ENCODE measurements at places on chromosomes 13 and 19.

GRCh38 chr19:51124729-51125128, at the start of gene SIGLEC9:
Gene SIGLEC9, plus strand, starts transcription at chr19:51124906. Its CDS starts 69 bp downstream, at chr19:51124975.
- no peak for DNase-seq

DNA sequence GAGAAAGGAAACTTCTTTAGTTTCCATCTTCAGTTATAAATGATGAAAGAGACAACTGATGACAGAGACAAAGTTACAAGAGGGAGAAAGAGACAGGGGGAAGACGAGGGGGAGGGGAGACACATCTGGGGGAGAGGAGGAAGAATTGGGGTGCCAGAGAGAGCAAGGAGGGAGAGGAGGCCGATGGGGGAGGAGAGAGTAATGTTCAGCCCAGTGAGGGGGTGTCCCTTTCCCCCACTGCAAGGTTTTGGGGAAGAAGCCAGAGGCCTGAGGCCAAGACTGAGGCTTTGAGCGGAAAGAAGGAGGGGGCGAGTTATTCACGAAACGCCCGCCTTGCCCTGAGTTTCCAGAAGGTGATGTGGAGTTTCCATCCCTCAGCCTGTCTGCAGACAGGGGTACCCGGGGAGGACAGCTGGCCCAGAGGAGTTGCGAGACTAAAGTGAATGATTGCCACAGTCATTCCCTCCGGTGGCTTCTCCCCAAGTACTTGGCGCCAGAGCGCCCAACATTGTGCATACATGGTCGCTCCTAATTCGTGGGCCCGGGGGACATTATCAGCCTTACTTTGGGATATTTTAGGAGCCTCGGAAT, 558 bp upstream of the PPAN start:
- DNase-seq, result no peak

DNA sequence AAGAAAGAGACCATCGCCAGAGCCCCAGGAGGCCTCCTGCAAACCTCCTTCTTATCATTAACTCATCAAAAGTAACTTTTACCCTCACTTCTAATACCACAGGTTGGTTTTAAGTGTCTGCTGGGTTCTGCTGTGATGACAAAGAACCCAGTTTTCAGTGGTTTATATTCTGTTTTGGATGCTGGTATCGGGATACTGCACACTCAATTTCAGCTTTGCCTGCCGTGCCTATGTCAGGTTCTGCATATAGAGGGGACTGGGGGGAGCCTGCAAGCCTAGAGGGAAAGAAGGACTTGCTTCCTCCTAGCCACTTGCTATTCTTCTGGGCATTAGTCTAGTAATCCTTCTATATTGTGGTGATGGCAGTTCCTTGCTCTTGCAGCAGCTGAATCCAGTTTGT, 242.4 kb downstream of the KCNRG start:
- no peak for DNase-seq

- no peak for DNase-seq
Measured at GRCh38 chr13:111339366-111340143, 19.1 kb downstream of the TEX29 start.

DNA sequence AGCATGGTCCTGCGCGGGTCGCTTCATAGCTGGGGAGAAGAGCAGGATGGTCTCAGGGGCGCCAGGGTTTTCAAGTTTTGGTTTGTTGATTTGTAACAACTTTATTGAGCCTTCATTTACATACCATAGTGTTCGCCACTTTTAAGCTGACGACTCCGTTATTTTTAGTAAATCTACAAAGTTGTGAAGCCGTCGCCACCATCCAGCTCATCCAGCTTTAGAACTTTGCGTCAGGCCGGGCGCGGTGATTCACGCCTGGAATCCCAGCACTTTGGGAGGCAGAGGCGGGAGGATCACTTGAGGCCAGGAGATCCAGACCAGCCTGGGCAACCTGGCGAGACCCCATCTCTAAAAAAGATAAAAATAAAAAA, 404 bp downstream of the C19orf44 start:
- no peak for DNase-seq

DNA sequence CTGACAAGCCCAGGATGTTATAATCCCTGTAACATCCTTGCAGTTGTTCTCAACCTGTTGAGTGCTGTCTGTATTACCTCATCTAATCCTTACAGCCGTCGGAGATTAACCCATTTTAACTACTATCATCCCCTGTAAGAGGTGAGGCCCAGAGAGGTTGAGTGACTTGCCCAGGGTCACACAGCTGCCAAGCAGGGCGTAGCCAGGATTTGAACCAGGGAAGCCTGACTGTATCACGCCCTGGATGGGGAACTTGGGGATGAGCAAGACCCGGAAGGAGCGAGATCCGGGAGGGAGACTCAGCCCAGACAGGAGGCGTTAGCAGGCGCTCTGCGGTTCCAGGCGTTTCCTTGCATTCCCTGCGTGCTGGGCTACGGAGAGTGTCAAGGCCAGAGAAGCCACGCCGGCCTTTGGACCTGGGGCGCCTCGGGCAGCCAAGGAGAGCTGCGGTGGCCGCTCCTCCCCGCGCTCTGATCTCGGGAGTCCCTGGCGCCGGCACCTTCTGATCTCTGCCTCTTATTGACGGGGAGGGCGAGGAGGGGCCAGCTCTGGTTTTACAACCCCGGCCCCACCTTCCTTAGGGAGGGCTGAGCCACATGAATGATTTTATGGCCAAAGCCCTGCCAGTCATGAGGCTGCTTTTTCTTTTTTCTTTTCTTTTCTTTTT, 6.2 kb downstream of the SULT2B1 start:
- no peak for DNase-seq

- no peak for DNase-seq
Measured at GRCh38 chr19:22634450-22634827, 315 bp downstream of the ZNF492 start.

DNA sequence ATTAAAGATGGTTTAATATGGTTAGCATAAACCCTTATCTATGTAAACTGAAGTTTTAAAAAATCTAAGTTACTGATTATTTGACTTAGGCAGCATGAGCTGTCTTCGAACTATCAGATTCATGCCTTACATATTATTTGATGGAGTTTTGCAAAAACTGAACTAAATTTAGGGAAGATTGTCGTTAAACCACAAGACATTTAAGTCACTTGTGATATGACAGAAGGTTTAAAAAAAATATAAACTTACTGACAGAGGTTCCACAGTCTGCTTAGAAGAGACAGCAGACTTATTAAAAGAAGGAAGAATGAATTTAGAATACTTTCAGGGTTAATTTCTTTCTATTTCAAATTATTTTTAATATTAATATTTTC, 110.9 kb upstream of the FRY start:
- DNase-seq, result no peak

DNA sequence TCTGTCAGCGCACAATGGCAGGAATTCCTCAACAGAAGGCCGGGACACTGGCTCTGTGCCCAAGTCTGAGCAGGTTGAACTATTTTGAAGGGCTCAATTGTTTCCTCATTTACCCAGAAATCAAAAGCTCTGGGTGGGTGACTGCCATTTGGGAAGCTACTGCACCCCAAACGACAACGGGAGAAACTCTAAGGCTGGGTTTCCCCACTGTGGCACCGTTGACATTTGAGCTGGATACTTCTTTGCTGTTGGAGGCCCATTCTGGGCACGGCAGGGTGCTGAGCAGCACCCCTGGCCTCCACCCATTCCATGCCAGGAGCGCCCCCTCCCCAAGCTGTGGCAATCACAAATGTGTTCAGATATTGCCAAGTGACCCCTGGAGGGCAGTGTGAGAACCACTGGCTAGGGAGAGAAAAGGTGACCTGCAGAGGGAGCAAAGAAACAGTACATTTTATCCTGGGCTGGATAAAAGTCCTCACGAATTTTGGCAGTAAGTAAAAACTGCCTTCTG, 62.5 kb downstream of the RFX2 start:
- DNase-seq, result no peak

GRCh38 chr19:54558339-54558738, 15.3 kb upstream of the LILRA2 start:
- no peak for DNase-seq

- no peak for DNase-seq
Measured at GRCh38 chr19:46878613-46879375, 18.0 kb downstream of the ARHGAP35 start.

DNA sequence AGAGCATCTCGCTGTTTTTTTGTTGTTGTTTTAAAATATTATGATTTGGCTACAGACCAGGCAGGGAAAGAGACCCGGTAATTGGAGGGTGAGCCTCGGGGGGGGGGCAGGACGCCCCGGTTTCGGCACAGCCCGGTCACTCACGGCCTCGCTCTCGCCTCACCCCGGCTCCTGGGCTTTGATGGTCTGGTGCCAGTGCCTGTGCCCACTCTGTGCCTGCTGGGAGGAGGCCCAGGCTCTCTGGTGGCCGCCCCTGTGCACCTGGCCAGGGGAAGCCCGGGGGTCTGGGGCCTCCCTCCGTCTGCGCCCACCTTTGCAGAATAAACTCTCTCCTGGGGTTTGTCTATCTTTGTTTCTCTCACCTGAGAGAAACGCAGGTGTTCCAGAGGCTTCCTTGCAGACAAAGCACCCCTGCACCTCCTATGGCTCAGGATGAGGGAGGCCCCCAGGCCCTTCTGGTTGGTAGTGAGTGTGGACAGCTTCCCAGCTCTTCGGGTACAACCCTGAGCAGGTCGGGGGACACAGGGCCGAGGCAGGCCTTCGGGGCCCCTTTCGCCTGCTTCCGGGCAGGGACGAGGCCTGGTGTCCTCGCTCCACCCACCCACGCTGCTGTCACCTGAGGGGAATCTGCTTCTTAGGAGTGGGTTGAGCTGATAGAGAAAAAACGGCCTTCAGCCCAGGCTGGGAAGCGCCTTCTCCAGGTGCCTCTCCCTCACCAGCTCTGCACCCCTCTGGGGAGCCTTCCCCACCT, 183.3 kb downstream of the KDM4B start:
- DNase-seq, result no peak

GRCh38 chr13:42548731-42549551, 25.0 kb upstream of the TNFSF11 start:
- DNase-seq, result no peak

DNA sequence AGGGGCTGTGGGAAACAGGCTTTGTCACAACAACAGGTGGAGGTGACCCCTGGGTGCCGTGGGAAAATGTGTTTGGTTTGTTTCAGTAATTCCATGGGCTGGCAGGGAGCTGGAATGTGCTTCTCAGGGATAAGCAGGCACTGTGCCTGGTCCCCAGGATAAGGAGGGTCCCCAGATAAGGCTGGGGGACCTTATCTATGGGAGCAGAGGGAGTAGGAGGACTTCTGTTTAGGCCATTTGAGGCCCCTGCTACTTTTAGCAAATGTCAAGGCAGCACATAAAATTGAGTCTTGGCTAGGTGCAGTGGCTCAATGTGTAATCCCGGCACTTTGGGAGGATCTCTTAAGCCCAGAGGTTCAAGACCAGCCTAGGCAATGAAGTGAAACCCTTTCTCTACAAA, 59.5 kb downstream of the KCNC3 start:
- no peak for DNase-seq

- DNase-seq, result no peak
Measured at GRCh38 chr19:12727745-12728433, 4.2 kb upstream of the TNPO2 start.

GRCh38 chr19:33524024-33524664, 2.6 kb upstream of the PEPD start:
- no peak for DNase-seq

DNA sequence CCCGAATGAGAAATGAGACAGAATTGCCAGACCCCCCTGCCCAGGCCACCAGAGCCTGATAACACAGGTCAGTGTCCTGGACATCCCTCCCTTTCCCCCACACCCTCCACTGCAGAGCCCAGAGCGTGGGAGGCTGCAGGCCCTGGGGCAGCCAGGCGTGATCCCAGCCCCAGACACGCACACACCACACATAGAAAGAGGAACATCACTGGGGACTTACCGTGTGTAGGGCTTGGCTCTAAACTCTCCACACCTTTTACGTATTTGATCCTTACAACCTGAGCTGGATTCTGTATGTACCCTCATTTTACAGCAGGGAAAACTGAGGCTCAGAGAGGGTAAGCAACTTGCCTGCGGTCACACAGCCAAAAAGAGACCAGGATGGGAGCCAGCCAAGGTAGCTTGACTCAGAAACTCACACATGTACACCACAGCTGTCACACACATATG, 334 bp upstream of the ANGPTL6 start:
- DNase-seq, result no peak

DNA sequence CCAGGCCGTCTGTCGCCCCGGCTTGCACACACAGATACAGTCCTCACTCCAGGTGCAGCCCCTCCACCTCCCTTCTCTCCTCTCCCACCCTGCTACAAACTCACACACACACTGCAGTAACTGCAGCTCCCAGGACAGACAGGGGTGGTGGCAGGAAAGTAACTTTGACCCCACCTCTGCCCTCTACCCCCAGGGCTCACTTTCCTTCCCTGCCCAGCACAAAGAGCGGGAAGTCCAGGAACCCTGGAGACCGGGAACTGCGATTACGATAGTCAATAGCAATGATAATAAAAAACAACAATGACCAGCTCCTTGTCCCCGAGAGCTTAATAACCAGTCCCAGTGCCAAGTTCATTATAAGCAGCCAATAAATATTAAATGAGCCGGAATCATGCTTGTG, at the start of gene CEACAM20:
Gene CEACAM20, minus strand, starts transcription at position 140 of the 400 bp plus-strand sequence. CDS start 166 bp downstream, outside the sequence.
- no peak for DNase-seq

GRCh38 chr19:53088091-53088490, 15.1 kb downstream of the ZNF160 start:
- DNase-seq, result no peak

GRCh38 chr13:76680112-76680511, 206.1 kb downstream of the KCTD12 start:
- DNase-seq, result no peak

DNA sequence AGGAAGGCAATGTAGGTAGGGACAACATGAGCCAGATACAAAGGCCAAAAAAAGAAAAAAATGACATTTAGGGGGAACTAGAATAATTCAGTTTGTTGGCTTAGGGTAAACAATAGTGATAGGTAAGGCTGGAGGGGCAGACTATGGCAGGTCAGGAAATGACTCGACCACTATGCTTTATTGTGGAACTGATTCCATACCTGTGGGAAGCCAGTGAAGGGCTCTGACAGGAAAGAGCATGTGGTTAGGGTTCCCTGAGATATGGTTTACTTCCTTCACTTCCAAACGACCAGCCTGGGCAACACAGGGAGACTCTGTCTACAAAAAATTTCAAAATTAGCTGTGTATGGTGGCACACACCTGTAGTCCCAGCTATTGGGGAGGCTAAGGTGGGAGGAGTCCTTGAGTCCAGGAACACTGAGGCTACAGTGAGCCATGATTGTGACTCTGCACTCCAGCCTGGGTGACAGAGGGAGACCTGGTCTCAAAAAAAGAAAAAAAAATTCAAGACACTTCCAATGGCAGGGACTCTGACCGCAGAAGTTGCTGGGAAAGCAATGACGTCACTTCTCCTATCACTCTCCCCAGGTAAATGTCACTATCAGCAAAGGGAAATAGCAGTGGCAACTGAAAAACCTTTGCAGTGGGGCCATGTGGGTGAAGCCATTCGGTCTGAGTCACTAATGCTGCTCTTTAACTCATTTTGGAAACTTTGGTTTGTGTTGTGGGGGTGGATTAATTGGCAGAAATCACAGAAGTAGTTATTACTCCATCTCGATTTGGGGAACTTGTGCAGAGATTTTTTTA, 192.8 kb upstream of the TSC22D1 start:
- no peak for DNase-seq
